Nasal cavity respiratory epithelium epithelial cell of viscerocranial mucosa (primary cell): ENCODE measurements at places on chromosomes 2 and 18. TPM values are rescaled to one million over a fixed set of nuclear protein-coding genes. Genes with fewer than 3 reads are reported as not detected.

The HSBP1L1 gene
- 19.7 and 24.9 TPM in 2 replicates for total RNA-seq

The NT5DC4 gene
- 0.07 TPM in 1 of 2 replicates, not detected in the other for total RNA-seq

The MC4R gene
- total RNA-seq = not detected in 2 replicates

The CNTNAP5 gene
- total RNA-seq = not detected in 2 replicates

The DSC3 gene
- 362 and 394 TPM in 2 replicates for total RNA-seq

The KIF5C gene
- total RNA-seq = under 0.01 TPM in 2 replicates
